ENCODE measurements at places on chromosomes 2 and 18. TPM values are rescaled to one million over a fixed set of nuclear protein-coding genes. Genes with fewer than 3 reads are reported as not detected.

SP140L gene
- 64.7 TPM for total RNA-seq

FABP1 gene
- not detected for total RNA-seq

SERPINB11 gene
- total RNA-seq = not detected

- peak overlapping the region; percentile 78 for H3K4me3 ChIP-seq
- peaks cover 7% of the 10 kb centered on the region for H3K36me3 ChIP-seq
- DNase-seq = no peak
- peak overlapping the region; percentile 98 for H3K27ac ChIP-seq
- H3K4me1 ChIP-seq = peaks cover 63% of the 10 kb centered on the region
Measured at GRCh38 chr2:218224186-218224585, 7.2 kb downstream of the ARPC2 start.

GRCh38 chr2:217948897-217949296, 53.9 kb downstream of the TNS1 start:
- no peak overlapping the region for H3K4me3 ChIP-seq
- no peak overlapping the region for H3K27ac ChIP-seq
- peaks cover 2% of the 10 kb centered on the region for H3K4me1 ChIP-seq
- H3K27me3 ChIP-seq = peaks cover 71% of the 10 kb centered on the region

Measured in T-helper 17 cell (primary cell).